Vagina (tissue), 2 donors: ENCODE measurements at places on chromosomes 4 and X.
A peak's percentile ranks its signal among the peaks of the same experiment; 100 is the strongest.

- DNase-seq: no peak
- no peak overlapping the region for H3K27ac ChIP-seq
- H3K27me3 ChIP-seq: no peaks in the 10 kb centered on the region
- H3K4me1 ChIP-seq: peaks cover 7% of the 10 kb centered on the region
- H3K36me3 ChIP-seq: peaks cover 66% of the 10 kb centered on the region
These were observed 10.9 kb upstream of the UVSSA start for GRCh38 chr4:1336088-1336491.

GRCh38 chr4:137678796-137679195 lies 146.5 kb upstream of the PCDH18 start:
- H3K4me3 ChIP-seq: no peak overlapping the region
- no peak overlapping the region for H3K27ac ChIP-seq
- no peaks in the 10 kb centered on the region for H3K36me3 ChIP-seq

- H3K27ac ChIP-seq: no peak overlapping the region
- H3K4me3 ChIP-seq: no peak overlapping the region
- no peak for DNase-seq
- no peaks in the 10 kb centered on the region for H3K36me3 ChIP-seq
- no peaks in the 10 kb centered on the region for H3K4me1 ChIP-seq
These were observed 217.5 kb downstream of the BANK1 start for GRCh38 chr4:102007959-102008425.

DNA sequence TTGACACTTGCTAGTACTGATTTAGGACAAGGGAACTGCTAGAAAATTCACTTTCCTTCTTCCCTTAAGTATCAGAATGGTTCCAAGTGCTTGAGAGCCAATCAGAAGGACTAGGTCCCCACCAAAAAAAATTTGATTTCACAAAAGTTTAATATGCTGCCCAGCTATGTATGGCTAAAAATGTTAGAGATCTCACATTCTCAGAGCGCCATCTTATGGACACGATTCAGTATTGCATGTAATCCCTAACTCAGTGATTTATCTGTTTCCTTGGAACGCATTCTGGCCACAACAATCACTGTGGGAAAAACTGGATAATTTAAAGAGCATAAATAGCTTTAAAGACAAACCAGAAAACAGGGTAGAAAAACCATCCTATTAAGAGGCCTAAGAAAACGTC lies 255.1 kb upstream of the GPC4 start:
- H3K27ac ChIP-seq: no peak overlapping the region
- no peaks in the 10 kb centered on the region for H3K4me1 ChIP-seq
- H3K4me3 ChIP-seq: no peak overlapping the region
- H3K27me3 ChIP-seq: no peaks in the 10 kb centered on the region
- no peaks in the 10 kb centered on the region for H3K36me3 ChIP-seq

DNA sequence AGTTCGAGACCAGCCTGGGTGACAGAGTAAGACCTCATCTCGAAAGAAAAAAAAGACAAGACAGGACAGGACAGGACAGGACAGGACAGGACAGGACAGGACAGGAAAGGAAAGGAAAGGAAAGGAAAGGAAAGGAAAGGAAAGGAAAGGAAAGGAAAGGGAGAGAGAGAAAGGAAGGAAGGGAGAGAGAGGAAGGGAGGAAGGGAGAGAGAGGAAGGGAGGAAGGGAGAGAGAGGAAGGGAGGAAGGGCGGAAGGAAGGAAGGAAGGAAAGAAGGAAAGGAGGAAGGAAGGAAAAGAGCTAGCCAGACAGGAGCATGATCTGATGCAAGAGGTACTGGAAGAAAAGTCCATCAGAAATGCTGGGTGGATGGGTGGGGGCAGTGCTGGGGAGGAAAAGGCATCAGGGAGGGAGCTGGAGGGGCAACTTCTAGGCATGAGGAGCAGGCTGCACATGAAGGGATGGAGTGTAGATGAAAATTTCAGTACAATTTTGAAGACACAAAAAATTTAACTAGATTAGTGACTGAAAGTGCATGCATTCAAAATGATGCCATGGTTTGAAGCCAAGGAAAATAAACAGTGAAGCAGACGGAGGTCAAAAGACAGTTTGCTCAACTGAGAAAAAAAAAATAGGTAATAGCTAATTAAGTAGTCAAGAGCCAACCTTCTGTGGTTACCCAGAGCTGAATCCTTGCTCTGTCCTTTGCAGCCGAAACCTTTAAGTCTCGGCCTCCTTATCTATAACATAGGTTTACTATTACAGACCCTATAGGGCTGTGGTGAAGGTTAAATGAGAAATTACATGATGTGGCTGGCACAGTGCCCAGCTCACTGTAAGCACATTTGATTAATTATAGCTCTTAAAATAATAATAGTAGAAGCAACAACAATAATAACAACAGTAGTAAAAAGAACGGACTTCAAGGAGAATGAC lies 59.9 kb downstream of the ZNF827 start:
- H3K4me3 ChIP-seq: no peak overlapping the region
- no peak overlapping the region for H3K27ac ChIP-seq
- no peaks in the 10 kb centered on the region for H3K36me3 ChIP-seq
- H3K4me1 ChIP-seq: peaks cover 17% of the 10 kb centered on the region
- no peaks in the 10 kb centered on the region for H3K27me3 ChIP-seq
- no peak for DNase-seq

DNA sequence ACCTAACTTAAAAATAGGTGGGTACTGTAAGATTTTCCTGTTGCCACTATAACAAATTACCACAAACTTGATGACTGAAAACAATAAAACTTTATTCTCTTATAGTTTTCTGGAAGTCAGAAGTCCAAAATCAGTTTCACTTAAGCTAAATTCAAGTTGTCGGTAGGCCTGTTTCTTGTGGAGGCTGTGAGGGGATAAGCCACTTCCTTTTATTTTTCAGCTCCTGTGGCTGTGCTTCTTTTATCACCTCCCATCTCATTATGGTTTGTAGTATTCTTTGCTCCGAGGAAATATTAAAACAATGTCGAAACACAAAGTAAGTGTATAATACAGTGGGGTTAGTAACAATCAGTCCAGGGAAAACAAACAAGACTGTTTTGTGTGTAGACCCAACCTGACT lies 610.5 kb upstream of the TECRL start:
- peaks cover 9% of the 10 kb centered on the region for H3K4me1 ChIP-seq
- H3K27ac ChIP-seq: no peak overlapping the region
- no peaks in the 10 kb centered on the region for H3K36me3 ChIP-seq
- H3K4me3 ChIP-seq: no peak overlapping the region
- no peak for DNase-seq

- H3K36me3 ChIP-seq: no peaks in the 10 kb centered on the region
- H3K27me3 ChIP-seq: no peaks in the 10 kb centered on the region
- no peak overlapping the region for H3K27ac ChIP-seq
These were observed 10.7 kb upstream of the S100P start for GRCh38 chr4:6682862-6683590.

DNA sequence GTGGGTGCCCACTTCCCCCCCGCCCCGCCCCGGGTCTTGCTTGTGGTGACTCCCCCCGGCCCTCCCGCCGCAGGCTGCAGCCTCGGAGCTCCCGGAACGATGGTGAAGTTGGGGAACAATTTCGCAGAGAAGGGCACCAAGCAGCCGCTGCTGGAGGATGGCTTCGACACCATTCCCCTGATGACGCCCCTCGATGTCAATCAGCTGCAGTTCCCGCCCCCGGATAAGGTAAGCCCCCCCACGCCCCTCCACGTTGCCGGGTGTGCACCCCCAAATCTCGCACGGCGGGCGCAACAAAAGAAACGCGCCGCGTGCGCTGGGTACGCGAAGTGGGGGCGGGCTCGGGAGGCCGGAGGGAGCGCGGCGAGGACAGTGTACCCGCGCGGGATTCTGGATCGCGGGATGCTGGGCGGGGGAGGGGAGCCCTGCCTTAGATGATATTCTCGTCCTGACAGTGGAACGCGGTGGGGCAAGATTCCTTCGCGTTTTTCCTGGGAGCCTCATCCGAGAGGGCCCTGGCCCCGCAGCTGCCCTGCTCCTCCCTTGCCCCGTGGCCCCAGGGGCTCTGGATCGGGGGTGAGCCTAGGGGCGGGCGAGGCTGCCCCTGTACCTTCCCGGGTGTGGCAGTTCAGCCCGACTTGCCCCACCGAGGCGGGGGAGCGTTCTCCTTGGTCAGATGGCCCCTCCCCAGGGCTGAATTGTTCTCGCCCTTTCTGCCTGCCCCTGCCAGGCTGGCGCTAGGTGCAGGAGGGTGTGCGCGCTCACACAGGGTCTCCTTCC lies 819 bp downstream of the NSG1 start:
- H3K27ac ChIP-seq: no peak overlapping the region
- no peak for DNase-seq
- H3K36me3 ChIP-seq: no peaks in the 10 kb centered on the region
- H3K4me3 ChIP-seq: peak overlapping the region; percentile 60
- H3K4me1 ChIP-seq: peaks cover 32% of the 10 kb centered on the region

- no peaks in the 10 kb centered on the region for H3K36me3 ChIP-seq
- no peaks in the 10 kb centered on the region for H3K27me3 ChIP-seq
- no peak for DNase-seq
- no peaks in the 10 kb centered on the region for H3K4me1 ChIP-seq
These were observed 12.8 kb downstream of the EREG start for GRCh38 chr4:74377714-74378113.

- H3K27me3 ChIP-seq: no peaks in the 10 kb centered on the region
- H3K36me3 ChIP-seq: no peaks in the 10 kb centered on the region
- DNase-seq: no peak
- no peaks in the 10 kb centered on the region for H3K4me1 ChIP-seq
- H3K4me3 ChIP-seq: no peak overlapping the region
These were observed 202.4 kb downstream of the MAB21L2 start for GRCh38 chr4:150784305-150784704.

GRCh38 chrX:47605024-47605423 lies 14.6 kb downstream of the SYN1 start:
- H3K4me1 ChIP-seq: no peaks in the 10 kb centered on the region
- H3K36me3 ChIP-seq: no peaks in the 10 kb centered on the region
- DNase-seq: no peak
- H3K27ac ChIP-seq: no peak overlapping the region

GRCh38 chr4:185201977-185202962 lies 1.5 kb downstream of the CFAP97 start:
- no peak overlapping the region for H3K4me3 ChIP-seq
- peak overlapping the region; percentile 98 for H3K27ac ChIP-seq
- no peaks in the 10 kb centered on the region for H3K27me3 ChIP-seq
- H3K36me3 ChIP-seq: no peaks in the 10 kb centered on the region
